NCI-H2029 treated with DMSO at 0.1 percent for 48 hours (cell line): ENCODE measurements at places on chromosomes 7 and 10.

- DNase-seq = no peak
Measured at GRCh38 chr10:23945845-23946244, 263.1 kb upstream of the KIAA1217 start.

DNA sequence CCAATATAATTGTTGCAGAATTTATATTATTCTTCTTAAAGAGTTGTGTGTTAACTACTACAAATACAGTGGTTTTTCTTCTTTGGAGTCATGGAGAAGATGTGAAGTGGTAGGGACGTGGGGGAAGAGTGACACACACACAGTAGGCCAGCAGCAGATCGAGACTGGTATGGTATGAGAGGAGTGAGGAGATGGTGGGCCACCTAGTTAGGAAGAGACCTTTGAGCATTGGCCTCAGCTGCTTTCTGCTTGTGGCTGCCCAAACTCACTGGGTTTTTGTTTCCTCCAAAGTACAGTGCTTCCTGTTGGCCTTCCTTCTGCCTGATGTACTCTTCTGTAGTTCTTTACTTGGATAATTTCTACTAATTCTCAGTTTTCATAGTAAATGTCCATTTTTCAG, 14.6 kb downstream of the VCL start:
- DNase-seq = no peak

GRCh38 chr10:124075231-124075955, 18.0 kb downstream of the CHST15 start:
- DNase-seq = no peak

DNA sequence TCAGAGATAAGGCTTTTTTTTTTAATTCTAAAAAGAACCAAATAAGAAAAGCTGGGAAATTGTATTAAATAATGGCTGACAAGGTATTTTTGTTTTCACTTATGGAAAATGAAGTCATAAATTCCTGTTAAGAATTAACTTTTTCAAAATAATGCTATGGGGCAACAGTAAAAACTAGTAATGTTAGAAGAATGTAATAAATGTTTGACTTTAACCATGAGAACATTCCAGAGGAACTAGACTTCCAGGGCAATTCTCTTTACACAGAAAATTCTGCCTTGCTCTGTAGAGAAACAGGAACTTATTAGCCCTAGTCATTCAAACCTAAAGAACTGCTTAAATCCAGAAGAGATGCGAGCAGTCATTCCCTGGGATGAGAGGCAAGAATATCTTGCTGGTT, 571.1 kb downstream of the IPMK start:
- DNase-seq = no peak

- DNase-seq = no peak
Measured at GRCh38 chr10:71985542-71986250, 21.5 kb downstream of the CHST3 start.

- DNase-seq = no peak
Measured at GRCh38 chr7:24889611-24890010, 90.4 kb downstream of the OSBPL3 start.

DNA sequence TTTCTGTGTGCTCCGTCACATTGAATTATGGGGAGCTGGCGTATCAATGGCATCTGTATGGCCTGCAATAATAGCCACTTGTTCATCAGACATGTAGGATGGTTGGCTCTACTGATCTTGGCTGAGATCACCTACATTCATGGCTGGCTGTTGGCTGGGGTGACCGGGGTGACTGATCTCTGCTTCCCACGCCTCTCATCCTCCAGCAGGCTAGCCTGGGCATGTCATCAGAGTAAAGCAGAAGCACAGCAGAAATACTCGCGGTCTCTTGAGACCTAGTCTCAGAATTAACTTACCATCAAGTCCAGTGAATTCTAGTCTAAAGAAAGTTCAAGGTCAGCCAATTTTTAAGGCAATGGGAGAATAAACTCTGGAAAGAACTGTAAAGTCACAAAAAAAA, 257.7 kb upstream of the GLI3 start:
- DNase-seq = no peak

DNA sequence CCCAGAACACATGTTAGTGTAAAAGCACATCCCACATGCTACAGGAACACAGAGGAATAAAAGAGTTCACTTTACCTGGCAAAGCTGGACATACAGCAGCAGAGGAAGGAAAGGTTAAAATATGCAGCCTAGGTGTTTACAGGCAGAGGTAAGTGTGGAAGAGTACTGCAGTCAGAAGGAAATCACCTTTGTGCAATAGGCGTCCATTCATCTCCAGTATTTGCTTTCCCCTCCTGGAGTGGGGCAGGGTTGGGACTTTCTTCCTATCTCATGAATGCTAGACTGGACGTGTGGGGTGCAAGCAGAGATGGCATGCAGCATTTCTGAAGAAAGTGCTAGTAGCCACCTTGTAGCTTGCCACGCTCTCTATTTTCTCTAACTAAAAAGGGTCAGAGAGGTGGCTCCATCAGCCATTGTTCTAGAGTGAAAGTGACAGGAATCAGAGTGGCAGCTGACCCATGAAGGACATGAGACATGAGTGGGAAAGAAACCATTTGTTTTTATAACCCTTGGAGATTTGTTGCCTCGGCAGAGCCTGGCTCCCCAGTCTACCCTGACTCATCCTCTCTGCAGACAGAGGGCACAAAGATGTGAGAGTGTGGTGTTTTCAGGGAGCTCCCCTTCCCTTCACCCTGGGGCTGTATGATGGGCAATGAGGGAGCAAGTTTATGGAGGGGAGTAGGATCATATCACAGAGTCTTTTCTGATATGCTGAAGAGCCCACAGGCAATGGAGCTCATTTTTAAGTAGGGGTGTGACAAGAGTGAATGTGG, 101.2 kb upstream of the SEC61G start:
- DNase-seq = peak; percentile 19

DNA sequence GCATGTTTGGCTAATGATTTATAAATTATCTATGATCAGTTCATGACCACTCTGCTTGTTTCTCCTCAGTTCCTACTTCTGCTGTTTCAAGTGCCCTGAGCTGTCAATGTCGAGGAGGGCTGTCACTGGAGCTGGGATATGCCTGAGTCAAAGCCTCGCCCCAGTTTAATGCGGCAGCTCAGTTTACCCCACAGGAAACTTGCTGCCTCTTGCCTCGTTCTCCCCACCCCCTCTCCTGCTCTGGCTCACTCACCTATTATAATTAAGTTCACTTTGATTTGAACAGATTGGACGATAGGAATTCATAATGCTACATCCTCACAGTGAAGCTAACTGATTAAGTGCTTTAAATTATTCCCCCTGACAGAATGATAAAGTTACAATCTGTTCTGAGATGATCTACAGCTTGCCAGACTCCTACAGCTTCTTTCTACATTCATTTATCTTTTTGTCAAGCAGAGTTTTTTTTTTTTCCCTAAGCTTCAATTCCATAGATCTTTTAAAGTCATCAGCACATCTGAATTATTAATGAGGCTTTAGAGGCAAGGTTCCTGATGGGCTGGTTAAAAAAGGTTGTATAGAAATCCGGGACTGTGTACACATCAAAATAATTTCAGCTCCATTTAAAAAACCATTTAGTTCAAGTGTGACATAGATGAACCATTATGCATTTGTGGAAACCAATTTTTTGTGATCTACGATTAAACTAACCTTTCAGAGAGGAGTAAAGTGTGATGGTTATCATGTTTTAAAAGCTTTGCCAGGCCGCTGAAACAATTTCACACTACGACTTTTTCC, 758.3 kb downstream of the KCNMA1 start:
- no peak for DNase-seq
